Smooth muscle cell of the brain vasculature (primary cell): ENCODE measurements at places on chromosomes 7 and 10.
A peak's percentile ranks its signal among the peaks of the same experiment; 100 is the strongest.

DNA sequence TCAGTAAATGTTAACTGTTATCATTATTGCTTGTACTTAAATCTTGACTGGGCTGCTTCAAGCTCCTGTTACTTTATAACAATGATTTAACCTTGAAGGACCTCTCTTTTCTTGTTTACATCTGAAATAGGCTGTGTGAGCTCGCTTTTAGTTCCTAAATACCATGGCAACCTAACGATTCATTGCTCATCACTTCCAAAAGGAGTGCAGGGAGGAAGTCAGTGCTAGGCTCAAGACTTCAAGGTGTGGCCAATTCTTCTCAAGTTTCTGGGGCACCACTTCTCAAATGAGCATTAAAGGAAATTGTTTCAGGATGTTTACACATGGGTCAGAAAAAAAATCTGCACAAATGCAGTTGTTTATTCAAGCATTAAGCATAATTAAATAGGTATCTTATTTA is 284.2 kb downstream of the MTERF1 start:
- no peak for DNase-seq

DNA sequence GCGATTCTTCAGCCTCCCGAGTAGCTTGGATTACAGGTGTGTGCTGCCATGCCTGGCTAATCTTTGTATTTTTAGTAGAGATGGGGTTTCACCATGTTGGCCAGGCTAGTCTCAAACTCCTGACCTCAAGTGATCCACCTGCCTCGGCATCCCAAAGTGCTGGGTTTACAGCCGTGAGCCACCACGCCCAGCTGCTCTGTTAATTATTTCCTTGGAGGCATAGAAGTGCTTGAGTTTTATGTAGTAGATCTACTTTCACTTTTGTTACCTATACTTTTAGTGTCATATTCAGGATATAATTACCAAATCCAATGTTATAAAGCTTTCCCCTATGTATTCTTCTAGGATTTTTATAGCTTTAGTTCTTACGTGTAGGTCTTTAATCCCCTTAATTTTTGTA is 1093.0 kb downstream of the GATA3 start:
- DNase-seq, result no peak

DNA sequence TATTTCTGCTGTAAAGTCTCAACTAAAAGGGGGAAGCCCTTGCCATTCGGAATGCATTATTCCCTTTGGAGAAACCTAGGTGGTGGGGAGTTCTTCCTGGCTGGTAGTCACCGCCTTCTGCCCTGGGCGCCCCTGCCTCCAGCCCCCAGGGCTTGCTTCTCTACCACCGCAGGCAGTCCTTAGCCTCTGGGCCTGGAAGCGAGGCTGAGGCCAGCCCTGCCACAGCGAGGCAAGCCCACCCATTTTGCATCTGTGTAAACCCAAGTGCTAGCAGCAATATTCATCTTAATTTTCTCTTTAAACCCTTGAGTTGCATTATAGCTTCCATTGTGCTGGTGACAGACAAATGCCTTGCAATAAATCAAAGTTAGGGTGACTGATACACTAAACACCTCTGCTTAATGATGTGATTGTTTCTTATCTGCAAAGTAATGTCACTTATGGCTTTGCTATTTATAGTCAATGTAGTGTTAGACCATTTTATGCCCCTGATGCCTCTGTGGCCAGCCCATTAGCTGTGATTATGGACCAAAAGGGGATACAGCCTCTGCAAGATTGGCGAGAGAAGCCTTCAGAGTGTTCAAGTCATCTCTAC is 26.2 kb upstream of the MGMT start:
- DNase-seq, result no peak

- no peak for DNase-seq
These were observed 29.1 kb downstream of the RSU1 start for GRCh38 chr10:16788125-16788524.

DNA sequence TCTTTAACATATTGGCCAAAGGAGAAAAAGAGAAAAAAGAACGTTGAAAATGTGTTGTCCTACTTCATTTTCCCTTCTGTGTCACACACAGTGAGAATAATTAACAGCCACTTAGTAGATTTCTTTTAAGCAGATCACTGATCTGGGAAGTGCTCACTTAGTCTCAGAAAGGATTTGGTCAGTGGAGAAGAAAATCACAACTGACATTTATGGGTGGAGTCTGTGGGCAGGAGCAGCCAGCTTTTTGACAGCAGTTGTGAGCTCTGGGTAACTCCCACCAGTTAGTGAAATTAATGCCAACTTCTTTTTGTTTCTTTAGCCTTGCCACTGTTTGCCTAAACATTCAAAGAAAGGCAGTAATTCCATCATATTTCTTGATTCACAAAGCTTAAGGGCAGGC is 49.7 kb downstream of the CDK14 start:
- no peak for DNase-seq

DNA sequence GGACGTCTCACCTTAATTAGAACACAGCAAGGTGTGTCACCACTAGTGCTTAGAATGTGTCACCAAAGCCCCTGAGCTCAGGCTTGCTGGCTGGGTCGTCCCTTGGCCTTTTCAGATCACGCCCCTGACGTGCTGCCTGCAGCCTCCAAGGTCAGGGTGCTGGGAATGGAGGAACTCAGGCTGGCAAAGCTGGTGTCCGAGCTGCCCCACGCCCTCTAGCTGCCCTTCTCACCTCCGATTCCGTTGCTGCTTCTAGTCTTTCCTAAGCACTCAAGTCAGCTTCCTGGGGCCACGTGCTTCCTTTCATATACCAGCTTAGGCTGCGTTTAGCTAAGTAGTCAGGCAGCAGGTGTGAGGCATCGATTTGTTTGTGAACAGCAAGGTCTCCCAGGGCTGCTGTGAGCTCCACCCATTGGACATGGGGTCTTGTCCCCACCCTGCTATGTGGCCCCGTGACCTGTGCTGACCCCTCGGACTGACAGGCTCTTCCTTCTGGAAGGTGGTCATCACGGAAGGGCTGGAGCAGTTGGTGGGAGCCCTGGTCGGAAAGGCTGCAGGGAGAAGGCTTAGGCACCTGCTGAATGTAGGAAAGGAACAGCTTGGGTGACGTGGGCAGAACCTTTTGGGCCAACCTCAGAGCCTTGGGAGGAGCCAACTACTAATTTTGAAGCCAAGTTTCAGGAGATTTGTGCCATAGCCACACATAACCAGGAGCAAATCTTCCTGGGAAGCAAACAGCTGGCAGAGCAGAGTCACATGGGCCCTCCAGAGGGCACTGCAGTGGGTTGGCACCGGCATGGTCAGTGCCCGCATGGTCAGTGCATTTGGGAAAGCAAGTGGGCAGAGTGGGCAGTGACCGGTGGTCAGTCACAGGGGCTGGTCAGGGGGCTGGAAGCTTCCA is 28.8 kb downstream of the VIPR2 start:
- DNase-seq, result no peak

- DNase-seq, result no peak
These were observed 155.0 kb downstream of the RNF133 start for GRCh38 chr7:122543891-122544290.

GRCh38 chr10:48882881-48883280 is 56.8 kb downstream of the LRRC18 start:
- no peak for DNase-seq

- DNase-seq, result no peak
These were observed 267.5 kb downstream of the CELF2 start for GRCh38 chr10:11285171-11285570.

DNA sequence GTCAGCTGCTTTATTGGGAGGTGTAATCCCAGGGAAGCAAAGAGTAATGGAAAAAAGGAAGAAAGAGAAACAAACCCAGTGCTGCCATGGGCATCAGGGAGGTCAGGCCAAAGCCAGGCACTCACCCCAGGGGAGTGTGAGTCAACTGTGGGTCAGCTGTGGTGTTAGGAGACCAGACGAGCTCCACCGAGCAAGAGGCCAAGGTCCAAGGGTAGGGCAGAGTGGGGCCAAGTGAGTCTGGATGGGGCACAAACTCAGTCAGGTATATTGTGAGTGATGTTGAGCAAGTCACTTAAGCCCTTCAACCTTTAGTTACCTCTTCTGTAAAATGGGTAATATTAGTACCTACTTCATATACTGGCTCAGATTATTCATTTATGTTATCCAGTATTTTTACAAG is 30.4 kb upstream of the CDK13 start:
- no peak for DNase-seq

DNA sequence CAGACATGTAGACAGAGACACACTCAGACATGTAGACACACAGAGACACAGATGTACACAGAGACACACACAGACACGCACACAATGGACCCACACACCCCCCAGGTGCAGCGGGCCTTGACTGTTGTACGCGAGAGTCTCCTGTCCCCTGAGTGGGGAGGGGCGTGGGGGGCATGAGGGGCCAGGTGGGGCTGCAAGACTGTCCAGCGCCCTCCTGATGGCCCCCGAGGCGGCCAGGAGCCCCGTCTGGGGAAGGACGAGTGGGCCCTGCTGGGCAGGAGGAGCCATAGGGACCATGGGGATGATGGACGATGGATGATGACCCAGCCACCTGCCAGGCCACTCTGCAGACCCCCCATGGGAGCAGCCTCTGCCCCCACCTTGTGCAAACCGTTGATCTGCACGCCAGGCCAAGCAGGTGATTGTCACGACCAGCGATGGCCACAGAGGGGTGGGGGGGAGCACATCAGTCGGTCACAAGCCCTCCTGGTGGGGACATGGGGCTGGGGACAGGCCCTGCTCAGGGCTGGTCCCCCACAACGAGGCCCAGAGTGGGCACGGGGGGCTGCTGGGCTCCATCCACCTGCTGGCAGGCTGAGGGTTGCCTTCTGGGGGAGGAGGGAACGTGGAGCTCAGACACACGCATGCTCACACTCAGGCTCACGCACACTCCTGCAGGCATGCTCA is 11.6 kb downstream of the VENTX start:
- DNase-seq, result no peak

DNA sequence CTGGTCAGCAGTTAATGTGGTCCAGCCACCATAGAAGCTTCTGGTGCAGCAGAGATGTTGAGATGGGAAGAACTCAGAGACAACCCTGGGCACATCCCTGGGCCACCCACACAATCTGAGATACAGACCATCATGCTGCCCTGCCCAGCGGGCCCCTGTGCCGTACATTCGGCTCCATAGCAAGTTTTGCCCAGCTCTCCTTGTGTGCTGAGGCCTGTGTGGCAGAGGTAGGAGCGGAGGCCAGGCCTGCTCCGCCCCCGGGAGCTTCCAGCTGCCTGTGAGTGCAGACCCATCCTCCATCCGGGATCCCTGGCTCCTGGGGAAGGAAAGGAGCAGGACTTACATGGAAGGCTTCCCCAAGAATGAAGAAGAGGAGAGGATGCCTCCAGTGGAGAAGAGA is 140.3 kb downstream of the NEURL1 start:
- no peak for DNase-seq

GRCh38 chr7:112533591-112533990 is 52.8 kb downstream of the LSMEM1 start:
- no peak for DNase-seq

DNA sequence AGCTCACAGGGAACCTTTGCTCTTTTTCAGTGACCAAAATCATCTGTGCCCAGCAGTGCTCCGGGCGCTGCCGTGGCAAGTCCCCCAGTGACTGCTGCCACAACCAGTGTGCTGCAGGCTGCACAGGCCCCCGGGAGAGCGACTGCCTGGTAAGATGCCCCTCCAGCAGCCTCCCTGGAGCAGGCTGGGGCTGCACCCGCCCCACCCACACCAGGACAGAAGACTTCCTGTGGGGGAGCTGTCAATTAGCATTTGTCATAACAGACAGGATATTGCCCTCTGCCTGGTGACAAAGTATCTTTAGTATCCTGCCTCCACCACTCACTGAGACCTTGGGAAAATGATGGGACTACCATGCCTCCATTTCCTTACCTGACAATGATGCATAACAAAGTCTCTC is 133.7 kb downstream of the EGFR start:
- no peak for DNase-seq

DNA sequence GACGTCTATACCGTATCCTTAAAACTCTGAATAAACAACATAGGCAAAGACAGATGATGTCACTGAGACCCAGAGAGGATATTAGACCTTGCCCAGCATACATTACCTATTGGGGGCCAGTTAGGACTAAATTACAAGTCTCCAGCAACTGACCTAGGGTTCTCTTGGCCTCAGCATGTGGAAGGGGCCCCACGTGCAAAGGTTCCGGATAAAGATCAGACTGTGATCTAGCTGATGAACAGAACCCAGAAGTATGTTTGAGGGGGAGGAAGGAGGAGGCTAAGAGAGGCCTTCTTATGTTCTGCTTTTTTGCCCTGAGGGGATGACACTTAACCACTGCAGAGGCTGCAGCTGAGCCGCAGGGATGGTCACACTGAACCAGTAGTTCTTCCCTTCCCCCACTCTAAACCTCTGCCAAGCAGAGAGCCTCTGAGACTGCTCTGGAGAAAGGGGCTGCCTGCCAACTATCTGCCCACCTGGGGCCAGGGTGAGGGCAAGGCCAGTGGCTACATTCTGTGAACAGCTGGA is 24.0 kb upstream of the KMT2C start:
- no peak for DNase-seq

DNA sequence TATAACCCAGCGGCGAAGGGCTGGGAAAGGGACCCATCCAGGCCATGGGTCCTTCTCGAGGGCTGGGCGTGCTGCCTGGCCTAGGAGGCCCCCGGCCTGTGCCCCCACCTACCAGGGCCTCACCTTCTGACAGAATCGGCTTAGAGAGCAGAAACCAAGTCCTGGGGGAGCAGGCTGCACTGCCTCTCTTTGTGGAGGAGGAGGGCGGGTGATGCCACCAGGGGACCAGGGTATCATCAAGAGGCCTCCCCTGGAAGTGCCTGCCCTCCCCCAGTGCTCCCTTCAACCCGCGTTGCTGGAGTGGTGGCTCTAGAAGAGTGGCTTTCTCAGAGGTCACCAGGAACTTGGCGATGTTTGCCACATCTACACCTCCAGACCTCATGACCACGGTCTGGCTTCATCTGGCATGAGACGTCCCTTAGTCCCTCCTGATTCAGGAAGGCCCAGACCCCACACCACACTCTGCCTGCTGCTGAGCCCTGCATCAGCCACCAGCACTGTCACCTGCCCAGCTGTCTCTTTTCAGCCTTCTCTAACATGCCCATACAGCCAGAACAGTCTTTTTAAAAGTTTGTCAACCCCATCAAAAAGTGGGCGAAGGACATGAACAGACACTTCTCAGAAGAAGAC is 31.9 kb downstream of the FKBP6 start:
- no peak for DNase-seq

DNA sequence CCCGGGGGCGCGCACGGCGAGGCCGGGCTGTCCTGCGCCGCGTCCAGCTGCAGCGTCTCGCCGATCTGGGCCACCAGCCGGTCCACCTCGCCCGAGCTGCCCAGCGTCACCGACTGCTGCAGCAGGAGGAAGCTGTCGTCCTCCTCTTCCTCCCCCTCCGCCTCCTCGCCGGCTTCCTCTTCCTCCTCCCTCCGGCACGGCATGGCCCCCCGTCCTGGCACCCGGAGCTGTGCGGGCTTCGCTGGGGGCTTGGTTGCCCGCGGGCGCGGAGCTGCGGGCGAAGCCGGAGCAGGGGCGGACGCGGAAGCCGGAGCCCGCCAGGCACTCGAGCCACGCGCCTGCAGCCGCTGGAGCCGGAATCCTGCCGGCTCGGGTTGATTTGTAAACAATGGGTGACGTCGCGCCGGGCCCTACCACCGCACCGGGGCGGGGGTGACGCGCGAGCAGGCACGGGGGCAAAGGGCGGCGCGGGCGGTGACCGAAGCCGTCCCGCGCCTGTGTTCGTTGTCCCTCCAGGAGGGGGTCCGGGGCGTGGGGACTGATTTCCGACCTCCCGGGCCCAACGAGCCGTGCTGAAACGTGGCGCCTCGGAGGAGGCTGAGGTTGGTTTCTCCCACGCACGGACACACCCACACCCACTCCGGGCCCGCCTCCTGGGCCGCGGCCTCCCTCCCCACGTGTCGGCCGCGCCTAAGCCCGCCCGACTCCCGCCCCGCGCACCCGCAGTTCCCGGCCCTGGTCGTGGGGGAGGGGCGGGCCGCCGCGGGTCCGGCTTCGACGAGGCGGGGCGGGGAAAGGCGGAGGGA is at the start of gene FRAT2:
Gene FRAT2, minus strand, starts transcription at position 360 of the 806 bp plus-strand sequence. Its CDS starts 157 bp downstream, at position 203.
- peak; percentile 79 for DNase-seq
